ENCODE measurements at places on chromosomes 7 and 10. TPM values are rescaled to one million over a fixed set of nuclear protein-coding genes. Genes with fewer than 3 reads are reported as not detected.

DNA sequence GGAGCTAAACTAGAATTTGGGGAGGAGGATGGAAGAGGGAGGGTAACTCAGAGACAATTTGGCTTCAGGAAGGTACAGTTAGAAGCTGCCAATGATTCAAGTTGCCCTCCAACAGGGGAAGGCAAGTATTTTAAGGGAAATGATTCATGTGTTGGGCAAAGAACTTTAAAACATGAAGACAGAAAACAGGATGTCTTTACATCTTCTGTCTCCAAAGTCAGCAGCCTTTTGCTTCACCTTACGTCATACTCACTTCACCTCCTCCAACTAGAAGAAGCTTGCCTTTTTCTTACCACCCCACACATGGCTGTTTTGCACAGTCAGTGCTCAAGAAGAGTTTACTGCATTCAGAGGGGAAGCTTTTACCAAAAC lies 36.1 kb downstream of the PPP1R3C start:
- no peaks in the 10 kb centered on the region for H3K36me3 ChIP-seq
- DNase-seq, result no peak
- peaks cover 39% of the 10 kb centered on the region for H3K4me1 ChIP-seq
- peak overlapping the region; percentile 86 for H3K27ac ChIP-seq
- no peak overlapping the region for H3K4me3 ChIP-seq
- H3K27me3 ChIP-seq, result no peaks in the 10 kb centered on the region

GPR37 gene
- polyA plus RNA-seq, result not detected

- no peak for DNase-seq
- H3K27me3 ChIP-seq, result no peaks in the 10 kb centered on the region
- H3K27ac ChIP-seq, result no peak overlapping the region
- H3K4me3 ChIP-seq, result no peak overlapping the region
- no peaks in the 10 kb centered on the region for H3K4me1 ChIP-seq
- no peaks in the 10 kb centered on the region for H3K36me3 ChIP-seq
Observed at GRCh38 chr10:10956681-10957542, 60.8 kb upstream of the CELF2 start.

GALNT17 gene
- polyA plus RNA-seq, result not detected

DNA sequence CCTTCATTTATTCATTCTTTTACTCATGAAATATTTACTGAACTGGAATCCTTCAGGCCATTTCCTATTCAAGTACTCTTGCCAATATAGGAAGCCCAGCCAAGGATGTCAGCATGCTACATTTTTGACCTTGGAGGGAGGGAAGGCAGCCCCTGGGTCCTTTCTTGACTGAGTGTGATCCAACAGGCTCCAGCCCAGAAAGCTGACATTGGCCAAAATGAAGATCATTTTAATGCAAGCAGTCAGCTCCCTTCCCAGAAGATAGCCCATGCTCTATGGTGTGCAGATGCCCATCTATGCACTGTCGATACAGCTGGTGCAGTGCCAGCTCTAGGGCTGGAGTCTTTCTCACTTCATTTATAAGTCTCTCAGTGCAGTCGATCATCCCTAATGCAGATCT lies 646.0 kb downstream of the KCNMA1 start:
- no peak overlapping the region for H3K27ac ChIP-seq
- no peaks in the 10 kb centered on the region for H3K36me3 ChIP-seq
- H3K4me3 ChIP-seq, result no peak overlapping the region
- H3K27me3 ChIP-seq, result no peaks in the 10 kb centered on the region
- no peak for DNase-seq

- no peak overlapping the region for H3K4me3 ChIP-seq
- DNase-seq, result peak; percentile 42
- H3K27me3 ChIP-seq, result no peaks in the 10 kb centered on the region
- H3K36me3 ChIP-seq, result no peaks in the 10 kb centered on the region
- H3K4me1 ChIP-seq, result no peaks in the 10 kb centered on the region
Observed at GRCh38 chr7:16801111-16801542, 3.7 kb downstream of the AGR2 start.

GRCh38 chr10:95835149-95835860 lies 72.5 kb upstream of the CC2D2B start:
- no peak for DNase-seq
- H3K4me1 ChIP-seq, result no peaks in the 10 kb centered on the region
- H3K27me3 ChIP-seq, result no peaks in the 10 kb centered on the region
- H3K36me3 ChIP-seq, result no peaks in the 10 kb centered on the region

Data from SK-N-SH (cell line).